Hematopoietic multipotent progenitor cell treated with erythropoietin and hydrocortisone succinate and interleukin-3 and kit ligand, for 4 days (in vitro differentiated cells): ENCODE measurements at places on chromosomes 11 and 22.
A peak's percentile ranks its signal among the peaks of the same experiment; 100 is the strongest.

DNA sequence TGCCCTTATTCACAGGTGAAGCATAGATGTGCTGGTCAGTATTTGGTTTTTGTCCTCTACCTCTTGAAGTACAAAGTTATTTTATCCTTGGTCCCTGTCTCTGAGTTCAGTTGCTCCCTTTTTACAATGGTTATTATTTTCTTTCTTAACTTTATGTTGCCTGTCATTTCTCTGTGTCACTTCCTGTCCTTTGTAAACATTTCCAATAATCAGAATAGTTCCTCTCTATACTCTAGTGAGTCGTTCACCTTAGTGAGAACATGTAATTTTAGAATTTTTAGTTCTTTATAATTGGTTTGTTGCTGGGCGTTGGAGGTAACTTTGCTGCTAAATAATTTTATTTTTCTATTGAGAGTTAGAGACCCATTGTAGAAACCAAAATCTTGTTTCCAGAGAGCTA lies 16.0 kb downstream of the CSTPP1 start:
- DNase-seq, result no peak

GRCh38 chr11:66745356-66746235 lies 16.6 kb upstream of the SPTBN2 start:
- no peak for DNase-seq

DNA sequence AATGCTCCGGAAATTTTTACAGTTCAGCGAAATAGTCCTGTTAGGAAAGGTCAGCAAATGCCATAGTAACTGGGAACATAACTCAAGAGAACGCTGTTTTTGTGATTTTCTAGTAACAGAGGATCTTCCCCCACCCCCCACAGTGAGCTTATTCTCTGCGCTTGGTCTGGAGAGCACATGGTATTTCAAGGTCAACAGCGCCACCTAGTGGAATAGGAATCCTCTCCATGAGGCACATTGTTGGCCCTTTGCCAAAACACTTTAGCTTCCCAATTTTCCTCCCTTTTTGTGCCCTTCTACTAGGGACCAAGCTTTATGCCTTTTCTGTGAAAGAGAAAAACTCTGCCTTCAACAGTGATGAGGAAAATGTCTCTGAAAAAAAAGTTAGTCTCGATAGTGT lies 13.2 kb upstream of the OR4C12 start:
- DNase-seq, result peak; percentile 85

DNA sequence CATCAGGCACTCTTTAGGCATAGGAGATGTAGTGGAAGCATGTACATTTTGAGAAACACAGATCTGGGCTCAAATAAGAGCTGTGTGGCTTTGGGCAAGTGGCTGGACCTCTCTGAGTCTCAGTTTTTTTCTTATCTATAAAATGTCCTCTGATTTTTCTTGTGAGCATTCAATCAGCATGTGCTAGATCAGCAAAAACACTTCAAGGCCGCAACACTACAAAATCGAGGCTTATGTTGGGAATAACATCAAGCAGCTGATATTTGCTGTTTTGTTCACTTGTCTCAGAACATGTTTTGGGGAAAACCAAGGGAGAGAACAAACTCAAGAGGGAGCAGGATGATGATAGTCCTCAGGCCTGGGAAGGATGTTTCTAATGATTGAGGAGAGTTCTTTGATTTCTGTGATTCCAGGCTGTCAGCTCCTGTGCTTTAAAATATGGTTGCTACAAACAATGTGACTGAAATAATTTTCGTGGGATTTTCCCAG lies at the start of gene OR4X1:
TSS of gene OR4X1 (plus strand) at position 439 of the 489 bp plus-strand sequence. CDS start at position 439, 0 bp downstream.
- DNase-seq, result no peak

DNA sequence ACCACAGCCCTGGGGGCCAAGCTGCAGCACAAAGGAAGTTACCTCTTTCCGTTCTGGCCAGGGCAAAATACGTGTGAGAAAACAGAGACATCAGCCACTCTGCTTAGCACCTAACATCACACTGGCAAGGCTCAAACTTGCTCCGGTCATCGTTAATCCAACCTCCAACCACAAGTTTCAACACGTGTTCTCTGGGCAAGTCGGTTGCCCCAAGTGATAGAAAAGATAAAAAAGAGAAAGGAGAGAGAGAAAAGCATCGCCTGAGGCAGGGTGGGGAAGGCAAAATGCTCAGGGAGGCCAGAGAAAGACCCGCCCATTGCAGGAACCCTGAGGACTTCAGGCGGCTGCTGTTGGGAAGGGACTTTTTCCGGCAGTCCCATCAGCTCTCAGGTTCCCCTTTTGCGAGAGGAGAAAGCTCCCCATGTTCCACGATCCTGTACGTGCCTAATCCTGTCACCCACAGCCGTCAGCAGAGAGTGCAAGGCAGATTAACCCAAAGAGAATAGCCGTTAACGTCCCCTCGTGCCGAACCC lies 18.5 kb upstream of the B4GALNT4 start:
- peak; percentile 94 for DNase-seq

GRCh38 chr22:39433476-39434242 lies 23.2 kb upstream of the MGAT3 start:
- DNase-seq, result no peak

DNA sequence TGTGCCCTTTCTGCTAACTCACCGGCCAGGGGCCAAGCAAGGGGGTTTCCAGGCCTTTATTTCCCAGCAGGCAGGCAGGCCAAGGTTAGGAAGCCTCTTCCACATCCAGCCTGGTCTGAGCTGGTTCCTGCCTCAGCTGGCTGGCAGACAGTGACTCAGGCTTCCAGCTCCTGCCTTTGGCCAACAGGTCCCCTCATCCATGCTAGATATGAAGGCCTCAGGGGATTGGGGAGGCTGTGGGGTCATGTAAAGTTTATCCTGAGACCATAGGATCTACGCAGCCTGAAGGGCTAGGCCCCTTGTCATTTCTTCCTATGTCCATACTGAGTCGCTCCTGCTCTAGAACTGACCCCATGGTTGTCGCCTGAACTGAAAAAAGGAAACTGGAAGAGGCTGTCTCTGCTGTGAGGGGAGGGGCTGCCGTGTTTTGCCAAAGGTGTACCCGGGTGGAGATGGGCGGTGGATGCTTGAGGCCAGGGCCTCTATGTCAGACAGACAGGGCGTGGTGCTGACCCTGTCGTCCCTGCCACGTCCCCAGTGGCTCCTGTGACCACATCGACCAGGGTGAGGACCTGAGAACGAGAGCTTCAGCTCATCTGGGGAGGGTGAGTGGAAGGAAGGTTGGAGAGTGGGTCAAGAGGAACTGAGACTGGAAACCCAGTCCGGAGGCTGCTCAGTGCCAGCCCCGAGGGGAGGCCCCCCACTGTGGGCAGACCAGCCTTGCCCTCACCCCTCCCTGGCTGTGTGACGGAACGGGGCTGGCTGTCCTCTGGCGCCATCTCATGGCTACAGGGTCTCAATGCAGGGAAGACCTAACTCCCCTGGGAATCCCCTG lies 17.0 kb downstream of the P2RY6 start:
- DNase-seq, result peak; percentile 77

DNA sequence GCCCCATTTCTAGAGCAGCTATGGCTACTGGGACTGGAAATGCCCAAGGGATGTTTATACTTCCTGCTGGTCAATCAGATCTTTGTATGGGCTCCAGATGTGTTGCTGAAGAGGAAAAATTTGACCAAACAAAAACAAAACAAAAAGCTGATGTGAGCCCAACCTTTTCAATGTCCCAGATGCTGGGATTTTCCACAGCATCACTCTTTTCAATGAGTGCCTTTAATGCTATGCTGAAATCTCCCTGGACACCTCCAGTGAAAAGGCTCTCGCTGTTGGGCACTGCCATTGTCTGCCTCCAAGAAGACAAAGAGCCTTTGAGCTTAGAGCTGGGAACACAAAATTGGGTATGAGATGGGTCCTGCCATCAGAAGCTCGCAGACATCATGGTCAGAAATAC lies 671.9 kb downstream of the NTM start:
- DNase-seq, result no peak

DNA sequence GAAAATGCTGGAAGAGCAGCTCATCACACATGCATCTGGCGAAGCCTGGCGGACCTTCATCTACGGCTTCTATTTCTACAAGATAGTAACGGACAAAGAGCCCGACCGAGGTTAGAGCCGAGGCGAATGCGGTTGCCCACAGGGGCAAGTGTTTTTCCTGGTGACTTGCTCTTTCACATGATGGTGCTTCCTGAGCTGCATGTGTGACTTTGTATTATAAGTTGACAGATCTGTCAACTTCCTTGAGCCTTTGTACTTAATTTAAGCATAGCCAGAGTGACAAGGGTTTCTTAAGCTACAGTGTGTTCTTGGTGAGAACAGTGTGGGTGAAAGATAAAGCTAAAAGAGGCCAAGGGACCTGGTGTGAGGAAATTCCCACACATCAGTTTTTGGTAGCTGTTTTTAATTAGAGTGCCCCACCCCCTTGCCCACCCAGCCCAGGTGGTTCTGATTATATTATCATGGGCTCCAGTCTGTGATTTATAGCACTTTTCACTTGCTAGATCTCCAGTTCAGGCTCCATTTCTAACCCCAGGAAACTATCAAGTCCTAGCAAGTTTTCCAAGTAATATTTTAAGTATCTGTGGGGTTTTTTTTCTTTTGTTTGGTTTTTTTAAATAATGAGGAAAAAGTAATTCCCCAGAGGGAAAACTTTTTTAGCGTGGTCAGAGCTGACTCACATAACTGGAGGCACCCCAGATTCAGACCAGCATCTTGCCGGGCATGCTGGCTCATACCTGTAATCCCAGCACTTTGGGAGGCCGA lies 68.0 kb upstream of the YWHAH start:
- DNase-seq, result peak; percentile 71

- DNase-seq, result no peak
These were observed at the start of gene SHISAL1 for GRCh38 chr22:44312766-44313165. Gene SHISAL1 (minus strand): TSS chr22:44312951. CDS start chr22:44300945, 12,006 bp downstream.

GRCh38 chr22:26302726-26303125 lies 126.3 kb upstream of the ASPHD2 start:
- DNase-seq, result no peak

GRCh38 chr11:59417023-59417422 lies 9.2 kb downstream of the OR5A2 start:
- DNase-seq, result peak; percentile 10

GRCh38 chr11:17415523-17416104 lies 27.2 kb upstream of the KCNJ11 start:
- no peak for DNase-seq

DNA sequence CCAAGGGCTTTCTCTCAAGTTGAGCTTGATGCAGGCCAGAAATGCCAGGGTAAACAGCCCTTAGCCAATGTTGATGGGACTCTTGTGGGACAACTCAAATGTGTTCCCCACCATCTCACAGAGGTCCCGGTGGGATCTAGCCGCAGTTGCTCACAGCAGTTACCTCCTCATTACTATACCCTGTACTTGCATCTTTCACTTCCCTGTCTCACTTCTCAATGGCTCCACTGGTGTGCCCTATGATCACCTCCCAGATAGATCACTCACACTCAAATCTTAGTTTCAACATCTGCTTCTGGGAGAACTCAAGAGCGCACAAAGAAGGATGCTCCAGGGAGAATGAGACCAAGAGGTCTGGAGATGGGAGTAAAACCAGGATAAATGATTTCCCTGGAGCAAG lies 47.0 kb downstream of the RCN1 start:
- no peak for DNase-seq

DNA sequence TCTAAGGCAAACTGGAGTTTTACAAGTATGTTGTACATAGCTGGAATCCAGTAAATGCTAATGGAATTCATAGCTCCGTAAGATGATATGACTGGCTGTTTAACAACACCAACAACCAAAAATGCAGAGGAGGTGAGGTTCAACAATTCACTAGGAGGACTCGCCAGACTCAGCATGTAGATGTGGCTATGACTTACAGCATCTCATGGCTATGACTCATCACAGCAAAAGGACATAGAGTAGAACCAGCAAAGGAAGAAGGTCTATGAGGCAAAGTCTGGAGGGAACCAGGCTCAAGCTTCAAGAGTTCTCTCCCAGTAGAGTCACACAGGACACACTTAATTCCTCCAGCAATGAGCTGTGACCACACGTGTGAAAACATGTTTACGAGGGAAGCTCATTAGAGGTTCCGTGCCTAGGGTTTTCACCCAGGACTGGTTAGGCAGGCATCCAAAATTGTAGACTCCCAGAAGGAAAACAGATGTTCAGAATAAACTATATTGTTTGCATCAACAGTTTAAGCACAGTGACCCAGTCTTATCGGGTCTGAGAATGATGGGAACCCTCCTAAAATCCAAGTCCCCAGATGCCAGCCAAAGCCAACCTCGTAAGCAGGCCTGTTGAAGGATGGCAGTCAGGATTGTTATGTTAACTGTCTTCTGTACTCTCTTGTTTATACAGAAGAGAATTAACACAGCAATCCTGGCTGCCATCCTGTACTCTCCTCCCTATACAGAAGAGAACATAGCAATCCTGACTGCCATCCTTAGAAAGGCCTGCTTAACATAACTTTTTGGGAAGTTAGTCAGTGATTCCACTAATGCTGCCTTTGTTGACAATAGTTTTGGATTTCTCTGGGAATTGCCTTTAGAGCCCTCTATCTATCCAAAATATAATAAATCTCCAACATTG lies 116.6 kb downstream of the LARGE1 start:
- DNase-seq, result no peak

- DNase-seq, result peak; percentile 31
These were observed 75.4 kb downstream of the TRPC6 start for GRCh38 chr11:101508370-101508769.

DNA sequence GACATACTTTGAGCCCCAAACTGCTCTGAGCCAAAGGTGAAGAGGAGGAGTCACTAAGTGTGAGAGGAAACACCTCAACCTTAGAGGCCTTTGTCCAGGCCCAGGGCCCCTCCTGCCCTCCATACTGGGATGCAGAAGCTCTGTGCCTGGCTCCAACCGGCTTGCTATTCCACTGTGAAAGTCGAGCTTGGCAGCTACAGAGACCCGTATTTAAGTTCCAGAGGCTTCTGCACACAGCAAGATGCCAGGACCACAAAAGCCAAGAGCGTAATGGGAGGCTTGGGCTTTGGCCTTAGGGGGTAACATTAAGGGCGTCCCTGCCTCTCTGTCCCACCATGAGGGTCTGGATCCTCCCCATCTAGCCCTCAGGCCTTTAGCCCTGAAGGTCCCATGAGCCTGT lies 31.9 kb downstream of the DSCAML1 start:
- DNase-seq, result no peak

DNA sequence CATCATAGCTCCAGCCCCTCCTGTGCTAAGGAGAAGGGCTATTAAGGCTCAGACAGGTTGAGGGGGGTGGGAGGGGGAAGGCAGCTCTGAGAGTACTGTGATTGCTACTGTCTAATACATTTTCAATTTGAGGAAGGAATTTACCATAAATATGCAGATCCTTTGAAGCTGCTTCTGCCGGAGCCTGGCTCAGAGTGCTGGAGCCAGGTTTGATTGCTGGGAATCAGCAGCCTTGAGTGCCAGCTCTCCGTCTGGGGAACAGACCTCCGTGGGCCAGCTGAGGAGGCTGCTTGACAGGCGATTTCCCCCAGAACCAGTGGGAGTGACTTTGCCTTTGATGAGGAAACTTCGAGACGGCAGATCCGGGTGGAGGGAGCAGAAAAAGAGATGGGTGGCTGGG lies 141.7 kb upstream of the TBCEL start:
- DNase-seq, result no peak

DNA sequence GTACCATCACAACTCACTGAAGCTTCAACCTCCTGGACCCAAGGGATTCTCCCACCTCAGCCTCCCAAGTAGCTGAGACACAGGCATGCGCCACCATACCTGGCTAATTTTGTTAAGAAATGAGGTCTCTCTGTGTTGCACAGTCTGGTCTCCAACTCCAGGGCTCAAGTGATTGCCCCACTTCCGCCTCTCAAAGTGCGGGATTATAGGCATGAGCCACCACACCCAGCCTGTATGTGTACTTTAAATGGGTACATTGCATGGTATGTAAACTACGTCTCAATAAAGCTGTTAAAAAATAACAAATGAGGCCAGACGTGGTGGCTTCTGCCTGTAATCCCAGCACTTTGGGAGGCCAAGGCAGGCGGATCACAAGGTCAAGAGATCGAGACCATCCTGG lies 36.2 kb upstream of the DDX6 start:
- no peak for DNase-seq
